ENCODE measurements at places on chromosomes 2 and 18.

- no peak for DNase-seq
Measured at GRCh38 chr18:78966793-78967106, 12.9 kb upstream of the SALL3 start.

GRCh38 chr18:7879717-7880116, 312.6 kb downstream of the PTPRM start:
- DNase-seq = no peak

GRCh38 chr18:74715306-74715705, 117.6 kb downstream of the ZNF407 start:
- no peak for DNase-seq

DNA sequence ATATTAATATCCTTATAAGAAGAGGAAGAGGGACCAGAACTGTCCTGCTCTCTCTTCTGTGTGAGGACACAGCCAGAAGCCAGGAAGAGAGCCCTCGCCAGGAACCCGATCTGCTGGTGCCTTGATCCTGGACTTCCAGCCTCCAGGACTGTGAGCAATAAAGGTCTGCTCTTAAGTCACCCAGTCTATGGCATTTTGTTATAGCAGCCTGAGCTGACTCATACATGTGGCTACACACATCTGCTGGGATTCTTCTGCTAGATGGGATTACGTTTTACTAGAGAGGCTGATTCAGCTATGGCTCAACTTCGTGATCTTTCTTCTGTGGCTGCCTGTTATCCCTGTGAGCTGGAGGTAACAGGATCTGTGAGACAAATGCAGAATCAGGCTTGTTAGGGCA, 29.6 kb downstream of the ARL4C start:
- no peak for DNase-seq

DNA sequence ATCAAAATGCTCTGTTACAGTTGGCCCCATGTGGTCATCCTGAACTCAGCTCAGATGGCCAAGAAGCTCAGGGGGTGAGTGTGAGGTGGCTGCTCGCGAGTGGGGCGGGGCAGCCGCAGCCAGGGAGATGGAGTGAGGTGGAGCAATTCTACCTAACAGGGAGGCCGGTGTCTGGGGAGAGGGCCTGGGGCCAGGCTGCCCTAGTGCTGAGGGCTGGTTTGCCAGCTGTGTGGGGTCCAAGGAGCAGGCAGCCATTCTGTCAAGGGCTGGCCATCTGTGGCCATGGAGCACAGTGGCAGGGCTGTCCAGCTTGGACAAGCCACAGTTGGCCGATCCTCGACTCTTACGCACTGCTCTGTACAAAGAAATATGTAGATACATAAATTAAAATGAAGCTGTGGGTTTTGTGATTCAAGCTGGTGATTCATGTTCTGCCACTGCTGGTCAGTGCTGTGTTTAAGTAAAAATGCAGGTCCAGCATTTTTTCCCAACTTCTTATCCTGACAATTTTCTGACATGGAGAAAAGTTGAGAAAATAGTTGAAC, 82.1 kb downstream of the HS6ST1 start:
- no peak for DNase-seq

- no peak for DNase-seq
Measured at GRCh38 chr2:5938566-5938896, 246.3 kb downstream of the SOX11 start.

DNA sequence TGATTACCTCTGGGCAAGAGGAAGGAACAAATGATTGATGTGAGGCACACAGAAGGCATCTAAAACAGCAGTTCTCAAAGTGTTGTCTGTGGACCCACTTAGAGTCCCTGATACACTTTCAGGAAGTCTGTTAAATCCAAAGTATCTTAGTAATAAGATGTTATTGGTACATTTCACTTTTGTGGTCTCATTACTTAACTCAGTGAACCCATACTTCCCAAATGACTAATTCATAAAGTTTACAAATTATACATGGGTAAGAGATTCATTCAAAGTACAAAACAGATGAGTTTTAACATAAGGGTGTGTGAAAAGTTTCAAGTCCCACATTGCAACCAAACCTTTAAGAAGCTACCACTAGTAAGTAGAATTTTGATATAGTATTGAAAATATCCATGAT, 440.5 kb downstream of the NUP35 start:
- no peak for DNase-seq

DNA sequence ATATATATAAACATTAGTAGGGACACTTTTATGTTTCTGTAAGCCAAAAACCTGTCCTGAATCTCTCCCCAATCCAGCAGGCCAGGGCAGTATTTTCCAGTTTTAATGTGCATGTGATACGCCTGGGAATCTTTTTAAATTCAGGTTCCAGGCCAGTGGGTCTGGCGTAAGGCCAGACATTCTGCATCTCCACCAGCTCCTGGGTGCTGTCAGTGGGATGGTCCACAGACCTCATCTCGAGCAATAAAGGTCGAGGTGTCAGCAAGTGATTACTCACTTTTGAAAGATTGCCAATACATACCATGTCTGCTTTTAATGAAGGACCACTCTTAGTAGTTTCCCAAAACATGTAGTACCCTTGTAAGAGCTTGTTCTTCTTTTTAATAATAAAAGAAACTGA, 189.9 kb upstream of the SH3BP4 start:
- DNase-seq = no peak

GRCh38 chr2:204279819-204280218, 265.5 kb upstream of the PARD3B start:
- DNase-seq = no peak

GRCh38 chr2:46006473-46007025, 290.7 kb upstream of the EPAS1 start:
- DNase-seq = no peak

- no peak for DNase-seq
Measured at GRCh38 chr2:7456762-7457161, 539.5 kb downstream of the RNF144A start.

GRCh38 chr2:216909541-216910210, 49.8 kb upstream of the TNP1 start:
- no peak for DNase-seq

GRCh38 chr2:237097911-237098702, 12.4 kb downstream of the COPS8 start:
- no peak for DNase-seq

GRCh38 chr18:60493066-60493465, 120.5 kb upstream of the MC4R start:
- no peak for DNase-seq

- no peak for DNase-seq
Measured at GRCh38 chr2:173387079-173387478, 32.4 kb downstream of the CDCA7 start.

All from activated CD4-positive, alpha-beta T cell treated with anti-CD3 and anti-CD28 coated beads for 1 hour (primary cell).